HFF-Myc (cell line): ENCODE measurements at places on chromosomes 5 and 9.
A peak's percentile ranks its signal among the peaks of the same experiment; 100 is the strongest.

DNA sequence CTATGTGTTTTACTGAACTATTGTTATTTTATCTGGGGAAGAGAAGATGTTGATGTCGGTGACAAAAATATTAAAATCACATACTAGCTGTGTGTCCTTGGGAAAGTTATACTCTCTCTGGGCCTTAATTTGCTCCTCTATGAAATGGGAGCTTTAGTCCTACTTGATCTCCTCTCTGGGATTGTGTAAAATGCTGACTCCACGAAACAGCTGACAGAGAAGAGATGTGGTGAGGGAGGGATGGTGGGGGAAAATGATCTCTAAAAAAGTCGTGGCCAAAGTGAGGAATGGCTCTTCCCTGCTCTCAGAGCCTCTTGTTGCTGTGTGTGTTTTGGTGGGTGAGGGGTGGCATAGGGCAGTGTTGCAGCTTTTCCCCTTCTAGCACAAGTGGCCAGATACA, 173.7 kb downstream of the MELK start:
- no peak for DNase-seq

DNA sequence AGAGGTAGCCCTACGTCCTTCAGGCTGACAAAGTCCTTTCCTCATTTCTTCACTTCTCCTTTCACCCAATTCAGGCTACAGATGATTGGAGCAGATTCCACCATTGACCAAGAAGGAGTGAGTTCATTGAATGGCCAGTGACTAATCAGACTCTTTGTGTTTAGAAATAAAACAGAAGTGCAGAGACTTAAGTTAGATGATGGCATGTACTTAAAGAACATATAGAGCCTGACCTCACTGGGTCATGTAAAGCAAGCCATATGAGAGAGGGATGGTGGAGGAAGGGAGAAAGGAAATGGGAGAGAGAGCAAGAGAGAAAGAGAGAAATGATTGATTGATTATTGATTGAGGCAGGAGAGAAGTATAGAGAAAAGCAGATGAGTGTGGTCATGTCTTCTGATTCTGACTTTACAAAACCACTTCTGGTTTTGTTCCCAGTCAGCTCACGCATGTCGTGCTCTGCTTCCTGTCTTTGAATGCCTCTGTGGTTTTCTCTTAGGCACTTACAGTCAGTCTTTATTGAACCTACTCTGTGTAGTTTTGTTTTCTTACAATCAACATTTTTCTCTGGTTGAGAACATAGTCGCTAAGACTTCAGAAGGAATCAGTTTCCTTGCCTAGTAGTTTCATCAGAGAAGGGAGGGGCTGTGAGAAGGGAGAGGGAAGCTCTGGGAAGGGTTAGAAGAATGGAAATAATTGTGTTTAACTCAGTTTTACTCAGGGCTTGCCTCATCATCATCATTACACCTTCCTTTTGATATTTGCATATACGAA, 149.2 kb upstream of the KLF9 start:
- DNase-seq = no peak

- DNase-seq = no peak
Measured at GRCh38 chr9:21505425-21506179, 23.5 kb upstream of the IFNE start.

DNA sequence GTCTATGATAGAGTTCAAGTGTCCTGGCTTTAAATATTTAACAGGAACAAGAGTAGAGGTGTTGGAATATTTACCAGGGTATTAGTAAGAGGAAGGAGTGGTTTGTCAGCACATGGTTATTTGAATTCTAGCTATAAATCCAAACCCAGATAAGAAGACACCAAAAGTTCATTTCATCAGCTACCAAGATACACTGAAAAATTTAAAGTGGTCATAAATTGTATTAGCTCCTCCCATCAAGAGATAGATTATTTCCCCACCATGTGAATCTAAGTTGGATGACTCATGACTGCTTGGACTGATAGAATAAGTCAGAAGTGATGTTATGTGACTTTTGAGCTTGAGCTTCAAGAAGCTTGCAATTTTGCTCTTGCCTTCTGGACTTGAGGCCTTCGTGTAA, 72.1 kb upstream of the GRAMD2B start:
- no peak for DNase-seq

- no peak for DNase-seq
Measured at GRCh38 chr5:103315455-103315854, 56.9 kb downstream of the MACIR start.

DNA sequence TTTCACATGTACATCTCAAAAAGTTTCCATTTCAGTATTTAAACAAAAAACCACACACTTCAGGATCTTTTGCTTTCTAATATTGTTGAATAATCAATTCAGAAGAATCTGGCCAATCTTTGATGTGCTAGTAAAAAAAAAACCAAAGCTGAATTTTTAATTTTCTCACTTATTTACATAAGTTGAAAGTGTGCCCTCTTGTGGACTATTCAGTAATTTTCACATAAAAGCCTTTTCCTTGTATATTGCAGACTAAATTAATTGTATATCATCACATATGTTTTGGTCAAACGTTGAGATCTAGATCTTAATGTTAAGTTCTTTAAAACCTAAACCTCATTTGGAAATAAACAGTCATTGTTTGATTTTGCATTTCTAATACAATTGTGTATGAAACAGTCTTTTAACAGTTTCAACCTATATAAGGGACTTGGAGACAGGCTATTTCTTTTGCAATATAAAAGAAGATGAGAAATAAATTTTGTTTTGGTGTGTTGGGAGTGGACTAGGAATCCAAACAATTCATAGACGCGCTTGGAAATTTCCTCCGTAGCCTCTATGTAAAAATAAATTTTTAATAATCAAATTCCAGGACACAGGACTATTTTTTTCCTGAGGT, 68.1 kb downstream of the NIPBL start:
- no peak for DNase-seq

GRCh38 chr9:95822583-95823431, 52.7 kb upstream of the ERCC6L2 start:
- peak; percentile 93 for DNase-seq

- peak; percentile 74 for DNase-seq
Measured at GRCh38 chr5:109830955-109831502, 141.3 kb downstream of the MAN2A1 start.

GRCh38 chr5:77437194-77437593, 54.9 kb downstream of the WDR41 start:
- no peak for DNase-seq

DNA sequence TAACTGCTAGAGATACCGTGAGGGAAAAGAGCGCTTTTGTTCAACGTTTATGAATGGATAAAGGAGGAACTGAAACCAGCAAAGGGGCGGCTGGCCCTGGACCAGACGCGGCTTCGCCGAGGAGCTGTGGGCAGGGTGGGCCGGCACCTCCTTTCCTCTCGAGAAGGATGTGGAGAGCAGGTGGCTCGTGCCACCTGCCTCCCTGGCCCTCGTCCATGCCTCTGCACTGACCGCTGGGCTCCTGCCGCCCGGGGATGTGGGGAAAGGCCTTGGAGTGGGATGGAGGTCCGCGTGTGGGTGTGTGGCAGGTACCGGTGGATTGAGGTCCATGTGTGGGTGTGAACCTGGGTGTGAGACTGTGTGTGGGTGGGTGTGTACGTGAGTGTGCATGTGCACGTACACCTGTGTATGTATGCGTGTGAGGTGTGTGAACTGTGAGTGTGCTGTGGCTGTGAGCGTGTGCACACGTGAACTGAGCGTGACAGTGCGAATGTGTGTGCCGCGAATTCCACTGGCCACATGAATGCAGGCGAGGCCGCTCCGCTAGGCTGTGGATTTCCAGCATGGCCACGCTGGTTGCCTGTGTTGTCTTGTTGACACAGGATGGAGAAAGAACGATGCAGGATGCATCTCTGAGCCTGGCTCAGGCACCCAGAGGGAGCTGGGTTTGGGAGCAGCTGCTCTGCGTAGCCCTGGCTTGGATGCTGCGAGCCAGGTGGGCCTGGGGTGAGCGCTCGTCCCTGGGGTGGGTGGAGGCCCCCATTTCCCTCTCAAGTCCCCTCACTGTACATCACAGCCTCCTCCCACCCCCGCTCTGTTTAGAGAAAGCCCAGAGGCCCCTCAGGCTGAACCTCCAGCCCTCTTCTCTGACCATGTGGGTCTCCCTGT, 4.4 kb upstream of the CEP72 start:
- DNase-seq = no peak

- no peak for DNase-seq
Measured at GRCh38 chr9:106930477-106930876, 67.5 kb downstream of the ZNF462 start.

GRCh38 chr9:73118286-73118685, 33.4 kb upstream of the ANXA1 start:
- DNase-seq = no peak

GRCh38 chr5:153883854-153884611, 154.7 kb downstream of the FAM114A2 start:
- DNase-seq = peak; percentile 44
